ENCODE measurements at places on chromosomes 13 and 19.

DNA sequence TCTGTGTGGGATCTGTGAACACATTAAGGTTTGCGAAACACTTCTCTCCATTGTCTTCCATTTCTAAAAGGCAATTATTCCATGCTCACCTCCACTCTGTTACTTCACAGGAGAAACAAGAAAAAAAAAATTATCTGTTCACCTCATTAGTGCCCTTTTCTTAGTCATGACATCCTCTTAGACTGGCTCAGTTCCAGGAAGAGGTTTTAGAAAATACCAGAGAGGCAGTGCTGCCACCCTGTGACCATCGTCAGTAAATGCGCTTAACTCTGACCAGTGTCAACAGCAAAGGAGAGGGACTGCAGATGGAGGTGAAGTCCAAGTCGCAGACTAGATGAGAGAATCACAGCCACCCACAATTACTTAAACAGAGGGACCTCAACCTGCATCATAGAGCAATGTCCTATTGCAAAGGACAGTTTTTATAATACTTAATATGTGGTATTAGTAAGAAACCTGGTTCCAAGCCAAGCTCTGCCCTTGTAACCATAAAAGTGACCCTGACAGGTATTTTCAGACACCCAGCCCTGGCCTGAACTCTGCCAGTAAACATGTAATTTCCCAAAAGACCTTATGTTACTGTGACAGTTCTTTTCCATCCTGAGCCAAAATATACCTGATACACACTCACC is 19.4 kb downstream of the CEACAM21 start:
- DNase-seq = peak; percentile 72

GRCh38 chr13:27007166-27007565 is 164.4 kb downstream of the USP12 start:
- DNase-seq = no peak

DNA sequence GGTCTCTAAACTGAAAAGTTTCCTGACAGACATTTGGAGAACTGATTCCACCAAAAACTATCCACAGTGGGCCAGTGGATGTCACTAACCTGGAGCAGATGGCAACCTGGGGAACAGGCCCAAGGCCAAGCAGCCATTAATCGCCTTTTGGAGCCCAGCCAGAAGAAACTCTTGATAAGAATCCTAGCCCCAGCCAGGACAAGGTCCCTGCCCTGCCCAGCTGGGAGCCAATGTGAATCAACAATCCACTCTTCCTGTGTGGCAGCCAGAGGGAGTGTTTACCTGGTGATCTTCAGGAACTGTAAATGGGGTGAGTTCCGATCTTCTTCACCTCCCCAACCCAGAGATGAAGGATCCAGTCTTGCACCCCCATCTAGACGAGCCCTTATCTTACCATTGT is 14.5 kb upstream of the IGSF23 start:
- no peak for DNase-seq

DNA sequence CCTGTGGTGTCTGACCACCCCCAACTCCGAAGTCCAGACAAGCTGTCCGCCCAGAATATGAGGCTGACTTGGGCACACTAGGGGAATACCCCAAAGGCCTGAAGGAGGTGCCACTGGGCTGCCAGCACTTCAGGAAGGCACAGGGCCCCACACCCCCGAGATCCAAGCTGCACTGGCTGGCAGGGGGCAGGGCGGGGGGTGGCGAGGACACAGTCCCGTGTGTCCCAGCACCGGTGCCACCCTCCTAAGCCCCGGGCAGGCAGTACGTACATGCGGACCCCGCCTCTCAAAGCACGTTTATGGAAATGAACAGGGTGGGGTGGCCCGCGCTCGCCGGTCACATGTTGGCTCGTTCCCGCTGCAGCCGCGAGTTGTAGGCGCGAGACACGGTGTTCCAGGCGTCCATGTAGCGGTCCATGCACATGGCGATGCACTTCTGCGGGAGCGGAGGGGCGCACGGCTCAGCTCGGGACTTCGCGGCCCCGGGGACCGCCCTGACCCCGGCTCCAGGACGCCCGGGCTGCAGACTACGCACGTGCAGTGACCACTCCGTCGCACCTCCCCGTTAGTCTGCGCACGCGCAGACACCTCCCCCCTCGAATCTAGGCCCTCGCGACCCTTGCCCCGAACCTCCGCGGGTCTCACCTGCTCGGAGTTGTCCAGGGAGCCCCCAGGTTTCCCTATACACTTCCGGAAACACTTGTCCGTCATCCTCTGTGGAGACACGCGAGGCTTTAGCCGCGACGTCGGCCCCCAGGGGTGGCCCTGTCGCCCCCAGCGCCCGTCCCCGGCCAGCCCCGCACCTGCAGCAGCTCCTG is 566 bp downstream of the TIMM13 start:
- DNase-seq = peak; percentile 22

- DNase-seq = peak; percentile 95
These were observed 1.4 kb downstream of the RASA3 start for GRCh38 chr13:114130837-114131582.

DNA sequence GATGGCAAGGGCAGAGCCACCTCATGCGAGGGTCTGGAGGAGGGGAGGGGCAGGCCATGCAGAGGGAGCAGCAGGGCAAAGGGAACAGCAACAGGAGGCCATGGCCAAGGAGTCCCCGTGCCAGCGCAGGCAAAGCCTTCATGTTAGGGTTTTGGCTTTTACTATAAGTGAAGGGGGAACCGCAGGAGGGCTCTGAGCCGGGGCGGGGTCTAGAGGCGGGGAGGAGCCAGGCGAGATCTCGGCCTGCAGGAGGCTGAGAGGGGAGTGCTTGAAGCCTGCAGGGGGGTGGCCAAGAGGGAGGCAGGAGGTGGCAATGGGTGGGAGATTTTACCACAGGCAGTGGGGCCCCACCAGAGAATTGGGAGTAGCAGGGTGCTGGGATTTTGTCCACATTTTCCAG is 6.3 kb downstream of the ARHGAP33 start:
- DNase-seq = no peak

DNA sequence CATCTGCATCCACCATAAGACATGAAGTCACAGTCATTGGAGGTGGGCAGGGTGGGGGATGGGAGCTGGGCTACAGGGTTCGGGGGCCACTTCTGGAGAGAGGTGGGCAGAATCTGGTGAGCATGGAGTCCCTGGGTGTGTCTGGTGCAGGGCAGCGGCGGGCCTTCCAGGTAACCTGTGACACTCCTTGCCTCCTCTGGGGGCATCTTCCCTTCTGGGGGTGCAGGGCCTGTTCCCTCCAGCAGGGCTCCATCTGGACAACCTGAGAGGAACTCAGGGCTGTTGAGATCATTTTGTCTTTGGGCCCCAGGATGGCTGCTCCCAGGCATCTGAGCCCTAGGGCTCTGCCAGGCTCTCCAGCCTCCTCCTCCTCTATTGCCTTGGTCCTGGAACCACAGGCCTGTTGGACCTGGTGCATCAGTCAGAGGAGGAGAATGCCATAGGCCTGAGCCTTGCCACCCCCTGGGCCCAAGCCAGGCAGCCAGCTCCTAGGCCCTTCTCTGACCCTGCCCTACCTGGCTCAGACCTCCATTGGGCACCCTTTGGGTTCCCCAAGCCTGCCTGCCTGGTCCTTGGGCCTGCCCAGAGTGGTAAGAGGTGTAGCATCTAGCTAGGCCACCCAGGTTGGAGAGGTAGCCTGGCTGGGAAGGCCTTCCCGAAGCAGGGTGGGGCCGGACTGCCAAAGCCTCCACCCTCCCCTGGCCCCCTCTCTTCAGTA is 13.4 kb downstream of the LYL1 start:
- DNase-seq = no peak
